ENCODE measurements at places on chromosomes 7 and 10. TPM values are rescaled to one million over a fixed set of nuclear protein-coding genes. Genes with fewer than 3 reads are reported as not detected.

Gene AASS
- polyA plus RNA-seq = 2.4 TPM

Gene RHOBTB1
- polyA plus RNA-seq = 0.21 TPM

Gene OR2A1
- not detected for polyA plus RNA-seq

DNA sequence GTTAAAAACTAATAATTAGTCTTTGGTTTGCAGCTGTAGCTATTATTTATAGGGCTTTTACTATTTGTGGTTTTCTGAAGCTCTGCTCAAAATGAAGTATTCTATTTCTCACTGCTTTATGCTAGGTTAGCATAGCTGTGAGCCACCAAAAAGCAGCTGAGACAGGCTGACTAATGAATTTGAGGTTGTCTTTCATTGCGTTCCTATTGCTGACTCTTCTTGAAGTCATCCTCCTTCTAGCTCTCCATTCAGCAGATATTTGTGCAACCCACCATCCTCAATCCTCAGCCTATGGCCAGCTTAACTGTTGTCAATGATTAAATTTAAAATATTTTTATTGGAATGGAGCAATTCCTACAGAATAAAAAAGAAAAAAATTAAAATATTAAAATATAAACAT, 2.1 kb upstream of the RALA start:
- H3K4me1 ChIP-seq = peaks cover 30% of the 10 kb centered on the region
- no peak for DNase-seq

DNA sequence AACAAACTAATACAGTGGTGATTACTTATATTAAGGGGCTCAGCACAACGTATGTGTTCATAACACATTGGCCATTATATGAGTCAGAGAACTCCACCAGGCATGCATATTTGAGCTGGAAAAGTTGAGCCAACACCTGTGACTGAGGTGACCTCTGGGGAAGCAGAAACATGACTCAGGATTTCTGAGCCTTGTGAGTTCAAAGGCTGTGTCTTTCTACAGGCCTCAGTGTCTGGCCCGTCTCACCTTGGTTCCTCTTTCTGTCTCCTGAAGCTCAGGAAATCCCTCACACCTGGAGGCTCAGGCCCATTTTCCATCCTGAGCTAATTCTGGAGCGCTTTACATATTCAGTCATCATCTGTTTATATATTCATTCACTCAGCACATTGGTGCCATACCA, 230.9 kb upstream of the AGK start:
- no peaks in the 10 kb centered on the region for H3K36me3 ChIP-seq
- H3K27me3 ChIP-seq = peaks cover 4% of the 10 kb centered on the region
- no peak overlapping the region for H3K27ac ChIP-seq
- H3K4me3 ChIP-seq = no peak overlapping the region
- no peaks in the 10 kb centered on the region for H3K4me1 ChIP-seq

DNA sequence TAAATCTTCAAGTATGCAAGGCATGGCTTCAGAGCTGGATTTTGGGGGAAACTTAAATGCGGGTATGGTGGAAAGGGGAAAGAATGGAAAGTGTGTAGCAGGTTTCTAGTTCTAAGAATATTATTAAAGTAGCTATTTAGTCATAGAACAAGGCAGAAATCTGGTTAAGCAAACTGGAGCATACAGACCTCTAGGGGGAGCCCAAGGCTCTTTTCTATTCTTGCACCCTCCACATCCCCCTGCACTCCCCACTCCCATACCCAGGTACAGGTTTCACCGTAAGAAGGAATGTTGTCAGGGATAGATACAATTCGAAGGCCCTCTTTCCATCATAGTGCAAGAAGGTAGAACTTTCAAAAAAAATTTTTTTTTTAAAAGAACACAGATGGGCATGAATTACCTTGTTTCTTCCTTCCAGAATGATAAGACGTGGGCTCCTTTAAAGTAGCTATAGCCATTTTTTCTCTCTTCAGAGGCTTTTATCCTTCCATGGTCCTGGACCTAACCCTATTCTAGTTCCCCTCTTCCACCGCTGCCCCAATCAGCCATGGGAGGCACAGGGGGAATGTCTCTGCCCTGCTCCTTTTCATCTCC, 41.5 kb upstream of the SMIM30 start:
- no peak overlapping the region for H3K27ac ChIP-seq
- H3K27me3 ChIP-seq = peaks cover 26% of the 10 kb centered on the region
- no peaks in the 10 kb centered on the region for H3K36me3 ChIP-seq
- peak; percentile 1 for DNase-seq

DNA sequence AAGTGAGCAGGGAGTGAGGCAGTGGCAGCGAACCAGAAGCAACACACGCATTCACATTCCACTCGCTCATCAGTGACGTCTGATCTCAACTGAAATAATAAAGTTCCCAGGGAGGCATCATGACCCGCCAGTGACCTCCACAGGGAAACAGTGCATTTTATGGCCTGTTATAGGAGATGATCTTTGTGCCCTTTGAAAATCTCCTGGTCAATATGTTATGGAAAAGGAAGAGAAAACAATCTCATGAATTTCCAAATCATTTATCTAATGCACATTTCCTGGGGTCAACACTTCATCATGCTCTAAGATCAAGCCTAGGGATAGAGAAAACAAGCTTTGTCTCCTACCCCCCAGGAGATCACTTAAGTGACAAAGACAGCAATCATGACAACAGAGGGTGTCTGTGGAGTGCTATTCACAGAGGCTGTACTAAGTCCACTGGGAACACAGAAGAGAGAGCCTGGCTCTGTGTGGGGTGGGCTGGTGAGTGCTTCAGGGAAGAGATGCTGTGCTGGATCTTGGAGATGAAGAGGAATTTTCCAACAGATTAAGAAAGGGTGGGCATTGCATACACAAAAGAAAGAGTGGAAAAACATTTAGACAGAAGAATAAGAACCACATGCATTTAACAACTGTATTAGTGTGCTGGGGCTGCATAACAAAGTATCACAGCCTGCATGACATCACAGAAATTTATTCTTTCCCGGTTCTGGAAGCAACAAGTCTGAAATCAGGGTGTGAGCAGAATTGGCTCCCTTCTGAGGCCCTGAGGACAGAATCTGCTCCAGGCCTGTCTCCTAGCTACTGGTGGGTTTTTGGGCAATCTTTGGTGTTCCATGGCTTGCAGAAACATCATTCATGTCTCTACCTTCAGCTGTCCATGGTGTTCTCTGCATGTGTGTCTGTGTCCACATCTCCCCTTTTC, 613.9 kb upstream of the IGFBP3 start:
- H3K36me3 ChIP-seq = no peaks in the 10 kb centered on the region
- H3K27me3 ChIP-seq = no peaks in the 10 kb centered on the region
- H3K4me3 ChIP-seq = no peak overlapping the region
- H3K27ac ChIP-seq = no peak overlapping the region
- no peak for DNase-seq
- H3K4me1 ChIP-seq = no peaks in the 10 kb centered on the region

- H3K27ac ChIP-seq = peak overlapping the region; percentile 96
- H3K4me1 ChIP-seq = peaks cover 77% of the 10 kb centered on the region
- H3K4me3 ChIP-seq = peak overlapping the region; percentile 90
Observed at GRCh38 chr7:45028138-45028919, 28.3 kb downstream of the CCM2 start.

GRCh38 chr10:124262234-124262865, 156.4 kb downstream of the OAT start:
- DNase-seq = no peak
- no peaks in the 10 kb centered on the region for H3K36me3 ChIP-seq
- no peak overlapping the region for H3K27ac ChIP-seq
- H3K27me3 ChIP-seq = no peaks in the 10 kb centered on the region
- no peak overlapping the region for H3K4me3 ChIP-seq
- peaks cover 2% of the 10 kb centered on the region for H3K4me1 ChIP-seq

- H3K4me3 ChIP-seq = no peak overlapping the region
- DNase-seq = no peak
- H3K27me3 ChIP-seq = peaks cover under 1% of the 10 kb centered on the region
- H3K4me1 ChIP-seq = peaks cover 11% of the 10 kb centered on the region
- no peaks in the 10 kb centered on the region for H3K36me3 ChIP-seq
Observed at GRCh38 chr7:106170651-106171050, 58.5 kb upstream of the SYPL1 start.

GRCh38 chr7:89771003-89771636, 383.1 kb upstream of the STEAP1 start:
- DNase-seq = no peak
- no peak overlapping the region for H3K27ac ChIP-seq
- H3K27me3 ChIP-seq = no peaks in the 10 kb centered on the region
- H3K36me3 ChIP-seq = no peaks in the 10 kb centered on the region

DNA sequence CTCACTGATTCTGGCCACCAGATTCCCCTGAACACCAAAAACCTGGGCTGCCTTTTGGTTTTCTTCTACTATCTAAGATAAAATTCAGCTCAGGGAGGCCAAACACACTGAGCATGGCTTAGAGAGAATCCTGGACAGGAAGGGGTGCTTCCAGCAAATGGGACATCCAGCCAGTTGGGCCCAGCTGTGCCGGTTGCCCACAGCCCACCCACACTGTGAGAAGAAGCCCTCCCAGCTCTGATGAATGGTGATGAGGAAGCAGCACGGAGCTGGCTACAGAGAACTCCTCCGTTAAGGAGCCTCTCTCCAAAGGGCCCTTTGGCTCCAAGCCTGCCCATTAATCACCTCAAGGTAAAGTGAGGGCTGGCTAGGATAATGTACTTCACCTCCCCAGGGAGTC, 15.9 kb downstream of the LRRC18 start:
- H3K27me3 ChIP-seq = no peaks in the 10 kb centered on the region
- no peak overlapping the region for H3K27ac ChIP-seq
- no peak for DNase-seq
- H3K36me3 ChIP-seq = peaks cover 12% of the 10 kb centered on the region
- peaks cover 1% of the 10 kb centered on the region for H3K4me1 ChIP-seq

DNA sequence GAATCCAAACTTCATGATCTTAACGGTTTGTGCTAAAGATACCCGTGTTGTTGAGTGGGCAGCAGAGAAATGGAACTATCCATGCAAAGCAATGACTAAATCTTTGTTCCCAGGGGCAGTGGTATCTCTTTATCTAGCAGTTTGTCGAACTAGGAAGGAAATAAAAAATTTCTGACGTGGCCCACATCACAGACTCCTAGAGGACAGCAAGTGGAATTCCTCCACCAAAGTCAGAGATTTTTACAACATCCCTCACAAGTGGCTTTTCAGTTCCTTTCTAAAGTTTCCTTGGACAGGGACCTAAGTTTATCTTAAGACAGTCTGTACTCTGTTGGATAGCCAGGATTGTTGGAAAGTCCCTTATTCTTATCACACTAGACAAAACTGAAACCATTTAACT, 136.0 kb downstream of the RAPGEF5 start:
- DNase-seq = no peak
- H3K27ac ChIP-seq = no peak overlapping the region
- H3K36me3 ChIP-seq = peaks cover 15% of the 10 kb centered on the region
- no peaks in the 10 kb centered on the region for H3K4me1 ChIP-seq
- H3K27me3 ChIP-seq = no peaks in the 10 kb centered on the region

- no peak for DNase-seq
- no peaks in the 10 kb centered on the region for H3K27me3 ChIP-seq
- no peaks in the 10 kb centered on the region for H3K4me1 ChIP-seq
- no peak overlapping the region for H3K27ac ChIP-seq
- no peak overlapping the region for H3K4me3 ChIP-seq
Observed at GRCh38 chr10:75978213-75978612, 546.8 kb downstream of the LRMDA start.

GRCh38 chr7:111633878-111634277, 71.6 kb upstream of the IMMP2L start:
- no peak for DNase-seq
- H3K36me3 ChIP-seq = peaks cover 20% of the 10 kb centered on the region
- H3K27ac ChIP-seq = no peak overlapping the region
- no peaks in the 10 kb centered on the region for H3K4me1 ChIP-seq

DNA sequence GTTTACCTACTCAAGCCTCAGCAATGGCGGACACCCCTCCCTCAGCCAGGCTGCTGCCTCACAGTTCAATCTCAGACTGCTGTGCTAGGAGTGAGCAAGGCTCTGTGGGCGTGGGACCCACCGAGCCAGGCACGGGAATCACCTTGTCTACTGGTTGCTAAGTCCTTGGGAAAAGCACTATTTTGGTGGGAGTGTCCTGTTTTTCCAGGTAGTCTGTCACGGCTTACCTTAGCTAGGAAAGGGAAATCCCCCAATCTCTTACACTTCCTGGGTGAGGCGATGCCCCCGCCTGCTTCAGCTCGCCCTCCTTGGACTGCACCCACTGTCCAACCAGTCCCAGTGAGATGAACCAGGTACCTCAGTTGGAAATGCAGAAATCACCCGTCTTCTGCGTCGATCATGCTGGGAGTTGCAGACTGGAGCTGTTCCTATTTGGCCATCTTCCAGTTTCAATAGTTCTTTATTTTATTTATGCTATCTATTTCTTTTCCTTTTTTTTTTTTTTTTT, at the start of gene HYAL4:
Gene HYAL4 (plus strand): TSS at position 458 of the 508 bp plus-strand sequence. CDS start 23,105 bp downstream, outside the sequence.
- no peak within 1 kb of the TSS for H3K4me3 ChIP-seq
- H3K27me3 ChIP-seq = peaks cover 25% of the 10 kb centered on the region
- H3K27ac ChIP-seq = no peak within 1 kb of the TSS
- no peaks in the 10 kb centered on the region for H3K4me1 ChIP-seq
- no peaks in the 10 kb centered on the region for H3K36me3 ChIP-seq

GRCh38 chr7:136033413-136034031, 56.4 kb upstream of the MTPN start:
- peaks cover 2% of the 10 kb centered on the region for H3K27me3 ChIP-seq
- no peak for DNase-seq
- H3K4me3 ChIP-seq = no peak overlapping the region
- peaks cover 2% of the 10 kb centered on the region for H3K36me3 ChIP-seq
- no peaks in the 10 kb centered on the region for H3K4me1 ChIP-seq

GRCh38 chr7:137609500-137609899, 237.3 kb downstream of the DGKI start:
- H3K36me3 ChIP-seq = no peaks in the 10 kb centered on the region
- DNase-seq = no peak
- no peak overlapping the region for H3K4me3 ChIP-seq
- H3K27me3 ChIP-seq = peaks cover 4% of the 10 kb centered on the region
- peak overlapping the region; percentile 23 for H3K27ac ChIP-seq

DNA sequence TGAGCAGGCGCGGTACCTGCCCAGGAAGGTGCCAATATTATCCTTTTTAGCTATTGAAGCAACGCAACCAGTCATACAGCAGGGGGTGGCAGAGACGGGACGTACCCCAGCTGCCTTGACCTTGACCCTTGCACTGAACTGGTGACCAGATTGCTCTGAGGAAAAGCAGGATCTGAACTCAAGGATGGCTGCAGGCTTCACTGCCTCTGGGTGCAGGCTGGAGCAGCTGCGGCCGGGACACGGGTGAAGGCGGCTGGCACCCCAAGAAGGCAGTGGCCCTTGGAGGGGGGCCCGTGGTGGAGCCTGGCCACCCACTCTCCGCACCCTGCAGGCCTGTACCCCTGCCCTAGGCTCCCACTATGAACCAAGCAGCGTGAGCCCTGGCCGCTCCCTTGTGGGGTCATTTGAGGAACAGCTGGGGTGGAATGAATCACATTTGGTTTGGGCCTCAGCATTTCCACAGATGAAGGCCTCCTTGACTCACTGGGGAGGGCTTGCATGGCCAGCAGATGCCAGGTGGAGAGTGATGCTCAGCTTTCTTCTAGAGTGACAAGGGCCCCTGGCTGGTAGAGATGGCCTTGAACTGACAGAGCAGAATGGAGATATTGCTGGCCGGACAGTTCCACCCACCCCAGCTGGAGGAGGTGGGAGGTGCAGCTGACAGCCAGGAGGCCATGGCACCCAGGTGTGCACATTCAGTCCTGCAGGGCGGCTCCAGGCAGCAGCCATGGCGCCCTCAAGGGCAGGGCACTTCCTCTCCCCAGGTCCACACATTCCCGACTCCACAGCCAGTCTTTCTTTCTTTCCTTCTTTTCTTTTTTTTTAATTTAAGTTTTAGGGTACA, 218.7 kb downstream of the WDR37 start:
- no peaks in the 10 kb centered on the region for H3K27me3 ChIP-seq
- H3K4me1 ChIP-seq = no peaks in the 10 kb centered on the region
- no peak overlapping the region for H3K27ac ChIP-seq
- DNase-seq = no peak
- no peak overlapping the region for H3K4me3 ChIP-seq
